ENCODE measurements at places on chromosomes 1 and 21. TPM values are rescaled to one million over a fixed set of nuclear protein-coding genes. Genes with fewer than 3 reads are reported as not detected.

DNA sequence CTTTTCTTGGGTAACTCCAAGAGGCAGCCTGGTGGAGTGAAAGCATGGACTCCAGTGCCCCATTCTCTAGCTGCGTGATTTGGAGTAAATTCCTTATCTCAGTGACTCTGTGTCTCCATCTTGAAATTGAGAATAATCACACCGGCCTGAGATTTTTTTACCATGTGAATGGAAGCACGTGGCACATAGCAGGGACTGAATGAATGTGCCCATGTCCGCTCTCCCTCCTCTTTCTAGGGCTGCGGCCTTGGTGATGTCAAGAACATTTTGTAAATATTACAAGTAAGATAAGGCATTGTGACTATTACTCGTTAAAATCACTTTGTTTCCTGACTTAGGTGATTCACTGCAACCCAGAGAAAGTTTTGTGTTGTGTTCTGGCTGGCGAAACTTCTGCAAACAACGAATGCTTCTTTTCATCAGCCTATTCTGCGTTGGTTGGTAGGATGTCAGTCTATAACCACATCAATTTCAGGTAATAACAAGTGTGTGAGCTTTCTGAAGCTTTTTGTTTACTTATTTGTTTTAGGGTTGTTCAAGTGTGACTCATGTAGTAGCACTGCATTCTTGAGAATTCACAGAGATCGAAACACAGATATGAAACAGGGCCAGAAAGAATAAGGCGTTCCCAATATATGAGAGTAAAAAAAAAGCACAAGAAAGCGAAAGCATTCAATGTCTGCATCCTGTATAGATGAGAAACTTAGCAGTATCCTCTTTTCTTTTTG is 135.7 kb upstream of the SLC45A1 start:
- DNase-seq, result peak; percentile 41

PLA2G2A gene
- total RNA-seq, result not detected

- DNase-seq, result no peak
These were observed 20.9 kb downstream of the FGGY start for GRCh38 chr1:59317780-59318179.

AHCTF1 gene
- 54.4 TPM for total RNA-seq

All from activated CD4-positive, alpha-beta T cell treated with anti-CD3 and anti-CD28 coated beads for 36 hours (primary cell).